Stimulated activated CD8-positive, alpha-beta memory T cell treated with anti-CD3 and anti-CD28 coated beads, Interleukin-12 subunit alpha, Interleukin-12 subunit beta, amount 100 ng/mL, for 1 hour (primary cell): ENCODE measurements at places on chromosomes 3 and 15.

GRCh38 chr15:76987276-76987675 lies 7.7 kb upstream of the PSTPIP1 start:
- no peak for DNase-seq

- DNase-seq, result no peak
These were observed 88.6 kb upstream of the ADAMTS17 start for GRCh38 chr15:100430411-100430810.

- no peak for DNase-seq
These were observed 121.6 kb upstream of the EIF1B start for GRCh38 chr3:40187945-40188344.

GRCh38 chr3:99716463-99716995 lies 78.1 kb downstream of the COL8A1 start:
- DNase-seq, result no peak

DNA sequence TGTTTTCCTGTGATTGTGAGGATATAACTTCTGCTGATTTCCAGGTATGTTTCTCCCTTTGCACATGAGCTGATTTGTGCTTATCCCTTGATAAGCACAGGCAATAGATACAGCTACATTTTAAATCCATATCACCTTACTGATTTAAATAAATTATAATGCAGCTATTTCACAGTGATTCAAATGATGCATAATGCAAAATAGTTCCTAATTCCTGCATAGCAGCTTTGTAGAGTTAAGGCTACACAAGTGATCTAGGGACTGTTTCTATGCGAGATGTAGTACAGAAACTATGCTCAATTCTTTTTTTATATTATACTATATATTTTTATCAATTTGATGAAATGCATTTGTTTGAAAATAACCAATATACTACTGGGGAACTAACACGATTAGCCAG lies 334.2 kb downstream of the LRTM1 start:
- no peak for DNase-seq

DNA sequence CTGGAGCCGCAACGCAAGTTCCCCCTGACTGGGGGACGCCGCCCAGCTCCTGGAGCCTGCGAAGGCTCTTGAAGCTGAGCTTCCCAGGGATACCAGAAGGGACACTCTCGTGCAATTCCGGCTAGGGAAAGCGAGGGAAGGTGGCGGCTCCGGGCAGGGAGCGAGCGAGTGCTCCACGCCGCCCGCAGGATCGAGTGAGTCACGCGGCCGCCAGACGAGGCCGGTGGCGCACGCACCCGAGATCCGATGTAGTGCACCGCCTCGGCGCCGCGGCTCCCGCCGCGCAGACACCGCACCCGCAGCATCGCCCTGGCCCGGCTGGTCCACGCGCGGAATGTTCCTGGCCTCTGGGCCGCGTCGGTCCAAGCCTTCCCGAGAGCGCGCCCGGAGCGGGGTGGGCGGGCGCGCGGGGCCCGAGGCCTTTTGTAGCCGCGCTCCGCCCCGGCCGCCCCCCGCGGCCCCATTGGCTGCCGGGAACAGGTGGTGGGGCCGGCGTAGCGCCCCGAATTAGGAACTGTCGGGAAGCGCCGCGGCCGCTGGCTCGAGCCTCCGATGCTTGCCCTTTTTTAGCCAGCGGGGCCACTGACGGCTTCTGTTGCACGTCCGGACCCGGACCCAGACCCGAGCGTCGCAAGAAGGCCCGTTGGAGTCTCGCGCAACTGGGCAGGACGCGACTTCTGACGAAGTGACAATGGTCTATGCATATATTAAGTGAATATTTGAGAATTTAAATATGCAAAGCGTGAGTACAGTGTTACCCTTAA lies at the start of gene GATM:
Gene GATM (minus strand): TSS at position 396 of the 764 bp plus-strand sequence. CDS start 91 bp downstream, at position 305.
- peak; percentile 19 for DNase-seq

DNA sequence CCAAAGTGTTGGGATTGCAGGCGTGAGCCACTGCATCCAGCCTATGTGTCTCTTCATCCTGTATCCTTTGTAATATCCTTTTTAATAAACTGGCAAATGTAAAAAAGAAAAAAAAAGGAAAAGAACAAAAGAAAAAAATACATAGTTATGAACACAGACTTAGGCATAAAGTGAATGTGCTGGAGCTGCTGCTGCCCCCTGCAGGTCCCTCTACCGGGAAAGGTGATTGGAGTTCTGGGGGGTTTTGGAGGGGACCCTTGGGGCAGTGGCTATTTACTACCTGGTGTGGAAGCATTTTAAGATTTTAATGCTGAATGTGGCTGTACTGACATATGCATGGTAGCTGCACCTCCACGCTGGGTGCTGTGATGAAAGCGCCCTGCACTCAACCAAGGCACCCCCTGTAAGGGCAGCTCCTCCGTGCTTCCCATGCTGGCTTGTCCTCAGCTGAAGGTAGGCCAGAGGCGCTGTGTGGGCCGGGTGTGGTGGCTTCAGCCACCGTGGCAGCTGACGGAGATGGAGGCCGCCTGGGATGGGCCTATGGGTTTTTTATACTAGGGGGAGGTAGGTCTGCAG lies 49.9 kb downstream of the RPLP1 start:
- DNase-seq, result no peak

- DNase-seq, result no peak
These were observed 23.2 kb upstream of the PARL start for GRCh38 chr3:183907911-183908331.

DNA sequence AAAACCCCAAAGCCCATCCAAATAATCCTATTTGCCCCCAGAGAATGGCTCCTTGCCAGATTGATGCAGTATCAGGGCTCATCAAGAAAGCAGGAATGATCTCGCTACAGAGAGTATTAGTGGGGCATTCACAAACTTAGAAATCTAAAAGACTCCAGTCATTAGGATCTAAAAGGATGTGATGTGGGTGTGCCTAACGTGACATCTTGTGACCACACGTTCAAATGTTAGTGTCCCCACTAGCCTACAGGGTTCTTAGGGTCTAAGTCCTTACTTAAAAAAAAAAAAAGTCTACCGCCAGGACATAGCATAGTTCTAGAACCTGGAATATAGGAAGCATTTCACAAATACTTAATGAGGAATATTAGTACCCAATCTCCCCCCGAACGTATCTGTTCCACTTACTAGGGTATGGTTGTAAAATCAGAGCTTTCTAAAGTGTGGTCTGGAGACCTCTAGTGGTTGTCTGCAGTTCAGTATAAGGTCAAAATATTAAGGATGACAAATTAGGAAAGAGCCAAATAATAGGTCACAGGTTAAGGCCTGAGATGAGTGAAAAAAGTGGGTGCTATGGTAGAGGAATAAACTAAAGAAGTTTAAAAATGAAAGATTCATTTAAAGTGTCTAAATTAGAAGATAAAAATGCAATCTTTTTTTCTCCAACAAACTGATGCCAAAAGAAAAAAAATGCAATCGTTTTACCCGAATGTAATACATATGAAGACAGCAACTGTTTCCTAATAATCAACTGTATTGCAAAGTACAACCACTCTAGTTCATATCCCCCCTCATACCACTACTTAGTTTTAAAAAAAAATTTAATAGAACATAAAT lies 4.2 kb upstream of the CHRM5 start:
- DNase-seq, result no peak

- no peak for DNase-seq
These were observed 7.9 kb downstream of the DGKG start for GRCh38 chr3:186354100-186354499.

GRCh38 chr15:37133602-37134001 lies 33.3 kb upstream of the MEIS2 start:
- DNase-seq, result no peak

DNA sequence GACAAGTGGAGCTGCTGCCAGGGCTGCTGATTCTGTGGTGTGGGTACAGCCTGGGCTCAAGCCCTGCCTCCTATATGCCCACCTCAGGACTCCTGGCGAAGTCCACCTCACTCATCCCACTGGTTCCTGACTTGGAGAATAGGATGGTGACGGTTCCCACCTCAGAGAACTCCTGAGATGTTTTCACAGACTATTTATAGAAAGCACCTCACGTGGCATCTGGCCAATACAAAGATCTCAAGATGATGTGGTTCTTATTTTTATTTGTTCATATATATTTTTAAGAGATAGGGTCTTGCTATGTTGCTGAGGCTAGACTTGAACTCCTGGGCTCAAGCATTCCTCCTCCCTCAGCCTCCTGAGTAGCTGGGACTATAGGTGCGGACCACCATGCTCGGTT lies 236.9 kb upstream of the BHLHE40 start:
- no peak for DNase-seq

DNA sequence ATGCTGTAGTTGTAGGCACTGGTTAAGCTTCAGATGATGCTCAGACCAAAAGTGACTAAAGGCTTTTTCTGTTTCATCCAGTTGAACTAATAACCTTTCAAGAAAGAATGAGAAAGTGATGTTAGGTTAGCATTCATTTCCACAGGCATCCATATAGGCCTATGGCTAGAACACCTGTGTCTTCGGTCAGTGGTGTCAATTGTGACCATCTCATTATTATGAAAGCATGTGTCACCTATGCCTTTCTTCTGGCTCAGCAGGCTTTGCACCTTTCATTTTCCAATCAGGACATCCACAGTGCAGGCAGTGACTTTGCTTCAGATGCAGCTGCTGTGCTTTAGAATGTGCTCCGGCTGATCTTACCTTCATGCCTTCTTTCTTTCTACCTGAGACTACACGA lies 57.9 kb downstream of the B3GNT5 start:
- no peak for DNase-seq

DNA sequence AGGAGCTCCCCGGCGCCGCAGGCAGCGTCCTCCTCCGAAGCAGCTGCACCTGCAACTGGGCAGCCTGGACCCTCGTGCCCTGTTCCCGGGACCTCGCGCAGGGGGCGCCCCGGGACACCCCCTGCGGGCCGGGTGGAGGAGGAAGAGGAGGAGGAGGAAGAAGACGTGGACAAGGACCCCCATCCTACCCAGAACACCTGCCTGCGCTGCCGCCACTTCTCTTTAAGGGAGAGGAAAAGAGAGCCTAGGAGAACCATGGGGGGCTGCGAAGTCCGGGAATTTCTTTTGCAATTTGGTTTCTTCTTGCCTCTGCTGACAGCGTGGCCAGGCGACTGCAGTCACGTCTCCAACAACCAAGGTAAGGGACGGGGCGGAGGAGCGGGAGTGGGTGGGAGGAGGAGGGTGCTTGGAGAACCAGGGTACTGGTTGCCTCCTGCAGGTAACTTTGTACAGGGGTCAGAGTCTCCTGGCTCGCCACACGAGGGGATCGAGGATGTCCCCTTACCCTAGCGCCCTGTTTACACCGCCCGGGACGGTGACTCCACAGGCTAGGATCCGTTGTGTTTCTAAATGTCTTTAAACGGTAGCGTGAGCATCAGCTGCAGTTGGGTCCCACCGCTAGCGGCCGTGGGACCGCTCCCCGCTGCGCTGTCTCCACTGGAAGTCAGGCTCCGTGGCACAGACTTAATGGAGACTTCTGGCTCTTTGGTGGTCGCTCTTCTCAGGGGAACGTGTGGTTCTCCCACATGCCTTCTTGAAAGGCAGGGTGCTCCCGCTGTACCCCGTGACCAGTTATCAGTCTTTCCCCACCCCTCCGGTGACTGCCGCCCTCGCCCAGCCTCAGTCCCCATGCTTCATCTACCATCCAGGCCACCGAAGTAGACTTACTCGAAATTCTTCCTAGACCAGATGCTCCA lies 515 bp downstream of the EPHA6 start:
- DNase-seq, result no peak

GRCh38 chr3:65871305-65872141 lies 167.2 kb downstream of the MAGI1 start:
- DNase-seq, result no peak

GRCh38 chr3:99699841-99700240 lies 61.4 kb downstream of the COL8A1 start:
- no peak for DNase-seq

DNA sequence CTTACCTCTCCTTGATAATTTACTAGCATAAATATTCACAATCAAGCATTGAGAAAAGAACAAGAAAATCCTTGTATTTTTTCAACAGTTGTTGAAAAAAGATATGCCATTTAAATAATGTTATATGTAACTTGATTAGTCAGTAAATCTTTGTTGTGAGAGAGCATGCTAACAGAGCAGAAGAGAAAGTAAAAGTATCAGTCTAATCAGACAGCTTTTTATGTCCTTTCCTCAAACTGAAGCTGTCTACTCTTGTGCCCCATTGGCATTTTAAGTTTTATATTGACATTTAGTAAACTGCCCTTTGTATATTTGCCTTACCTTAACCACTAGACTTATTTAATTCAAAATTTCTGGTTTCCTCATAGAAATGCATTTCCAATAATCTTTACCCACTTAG lies 668.7 kb downstream of the OTOL1 start:
- DNase-seq, result no peak

DNA sequence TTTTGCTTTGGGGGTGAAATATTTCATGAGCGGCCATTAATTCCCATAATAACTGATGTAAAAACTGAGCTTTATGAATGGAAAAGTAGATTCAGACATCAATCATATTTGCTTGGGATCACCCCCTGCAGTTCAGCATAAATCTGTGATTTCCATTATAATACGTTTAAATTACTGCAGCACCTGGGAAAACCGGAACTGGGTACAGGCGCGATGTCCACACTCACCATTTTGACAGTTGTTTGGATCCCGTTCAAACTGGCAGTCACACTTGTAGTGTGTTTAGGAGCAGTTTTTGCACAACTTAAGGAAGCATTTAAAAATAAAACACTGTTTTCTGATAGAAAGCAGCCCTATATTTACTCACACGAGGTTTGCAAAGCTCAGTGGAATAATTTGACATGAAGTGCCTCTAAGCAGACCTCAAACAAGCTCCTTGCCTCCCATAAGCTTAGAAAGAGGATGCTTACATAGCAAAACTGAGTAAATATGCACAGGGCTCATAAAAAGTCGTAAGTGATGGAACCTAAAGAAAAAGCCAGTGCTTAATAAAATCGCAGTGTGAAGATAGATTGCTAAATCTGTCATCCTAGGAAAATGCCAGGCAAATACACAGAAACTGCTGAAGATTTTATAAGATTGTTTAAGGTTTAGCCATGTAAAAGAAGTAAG lies 377.6 kb downstream of the PTPRG start:
- no peak for DNase-seq

DNA sequence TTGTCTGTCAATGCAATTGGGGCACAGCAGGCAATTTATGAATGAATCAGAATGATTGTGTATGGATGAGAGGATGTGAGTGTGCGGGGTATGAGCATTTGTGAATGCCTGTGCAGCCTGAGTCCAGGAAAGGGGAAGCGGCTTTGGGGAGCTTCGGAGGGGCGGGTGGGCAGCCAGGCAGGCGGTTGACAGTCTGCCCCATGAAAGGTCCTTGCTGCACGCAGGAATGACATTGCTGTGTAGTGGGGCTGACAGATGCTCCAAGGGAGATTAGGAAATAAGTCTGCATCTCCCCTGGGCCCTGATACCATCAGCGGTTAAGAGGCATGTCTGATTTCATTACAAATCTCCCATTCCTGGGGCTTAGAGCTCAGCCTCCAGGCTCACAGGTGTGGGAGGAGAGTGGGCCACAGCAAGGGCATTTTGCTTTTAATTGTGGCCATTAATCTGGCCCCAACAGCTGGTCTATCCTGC lies 26.4 kb upstream of the TSPAN3 start:
- no peak for DNase-seq

DNA sequence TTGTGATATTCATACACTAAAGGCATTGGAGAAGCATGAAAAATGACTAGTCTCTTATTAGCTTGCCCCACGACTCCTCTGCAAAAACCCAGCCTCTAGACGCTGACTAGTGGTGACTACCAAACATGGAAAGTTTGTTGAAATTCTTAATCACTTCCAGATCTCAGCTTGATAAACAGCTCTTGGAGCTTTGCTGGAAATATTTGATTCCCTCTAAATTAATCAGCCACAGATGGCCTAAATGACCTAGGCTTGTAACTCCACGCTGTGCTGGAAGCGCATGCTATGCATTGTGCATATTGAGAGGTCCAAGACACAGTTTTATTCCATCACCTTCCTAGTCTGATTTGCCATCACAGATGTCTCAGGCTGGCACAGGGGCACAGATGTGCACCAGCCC lies 244.7 kb upstream of the ST8SIA2 start:
- no peak for DNase-seq

GRCh38 chr3:190105876-190106275 lies 14.8 kb downstream of the P3H2 start:
- no peak for DNase-seq
